Skin of body (tissue), 3 donors: ENCODE measurements at places on chromosomes 2 and 18. TPM values are rescaled to one million over a fixed set of nuclear protein-coding genes. Genes with fewer than 3 reads are reported as not detected.
A peak's percentile ranks its signal among the peaks of the same experiment; 100 is the strongest.

- no peak for DNase-seq
Observed at GRCh38 chr2:7634409-7634808, 717.2 kb downstream of the RNF144A start.

- DNase-seq, result no peak
Observed at GRCh38 chr2:44168681-44169154, at the start of gene PPM1B. Gene PPM1B (plus strand): TSS chr2:44168875. CDS start chr2:44201200, 32,325 bp downstream.

DNA sequence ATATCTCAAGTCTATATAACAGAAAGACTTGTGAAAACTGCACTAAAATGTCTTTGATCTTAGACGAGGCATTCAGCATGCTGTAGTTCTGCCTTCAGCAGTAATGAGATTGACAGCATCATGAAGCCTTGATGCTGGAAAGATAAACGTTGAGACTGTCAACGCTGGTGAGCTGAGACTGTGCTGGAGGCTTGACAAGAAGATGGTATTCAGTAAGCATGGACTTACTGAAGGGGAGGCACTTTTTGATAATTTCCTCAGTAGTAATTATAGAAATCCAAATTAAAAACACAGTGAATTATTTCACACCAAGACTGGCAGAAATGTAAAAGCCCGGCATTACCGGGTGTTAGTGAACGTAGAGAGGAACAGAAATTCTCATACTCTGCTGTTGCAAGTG is 162.2 kb downstream of the CCBE1 start:
- DNase-seq, result no peak

DNA sequence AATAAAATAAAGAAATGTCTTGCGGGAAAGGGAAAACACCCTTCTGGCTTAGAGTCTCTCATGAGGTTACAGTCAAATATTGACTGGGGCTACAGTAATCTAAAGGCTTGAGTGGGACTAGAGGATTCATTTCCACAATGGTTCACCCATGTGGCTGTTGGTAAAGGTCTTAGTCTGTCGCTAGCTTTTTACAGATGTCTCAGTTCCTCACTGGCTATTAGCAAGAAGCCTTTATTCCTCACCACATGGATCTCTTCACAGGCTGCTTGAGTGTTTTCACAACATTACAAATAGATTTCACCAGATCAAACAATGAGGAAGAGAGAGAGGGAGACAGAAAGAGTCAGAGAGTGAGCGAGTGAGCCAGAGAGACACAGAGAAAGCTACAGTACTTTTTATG is 8.3 kb upstream of the ZC3H15 start:
- DNase-seq, result no peak

- DNase-seq, result no peak
Observed at GRCh38 chr2:172922306-172922705, 153.3 kb upstream of the MAP3K20 start.

- DNase-seq, result no peak
Observed at GRCh38 chr2:192087398-192087958, 107.3 kb downstream of the TMEFF2 start.

GRCh38 chr18:25097057-25097456 is 254.9 kb downstream of the ZNF521 start:
- no peak for DNase-seq

GRCh38 chr18:9321736-9322135 is 12.8 kb upstream of the TWSG1 start:
- DNase-seq, result no peak

- no peak for DNase-seq
Observed at GRCh38 chr18:50072146-50072545, 122.8 kb downstream of the MYO5B start.

GRCh38 chr18:73707035-73707434 is 440.6 kb downstream of the FBXO15 start:
- DNase-seq, result no peak

GRCh38 chr18:32200766-32201165 is 10.9 kb downstream of the MEP1B start:
- DNase-seq, result no peak

GRCh38 chr2:106127282-106127771 is 66.8 kb downstream of the UXS1 start:
- DNase-seq, result no peak

DNA sequence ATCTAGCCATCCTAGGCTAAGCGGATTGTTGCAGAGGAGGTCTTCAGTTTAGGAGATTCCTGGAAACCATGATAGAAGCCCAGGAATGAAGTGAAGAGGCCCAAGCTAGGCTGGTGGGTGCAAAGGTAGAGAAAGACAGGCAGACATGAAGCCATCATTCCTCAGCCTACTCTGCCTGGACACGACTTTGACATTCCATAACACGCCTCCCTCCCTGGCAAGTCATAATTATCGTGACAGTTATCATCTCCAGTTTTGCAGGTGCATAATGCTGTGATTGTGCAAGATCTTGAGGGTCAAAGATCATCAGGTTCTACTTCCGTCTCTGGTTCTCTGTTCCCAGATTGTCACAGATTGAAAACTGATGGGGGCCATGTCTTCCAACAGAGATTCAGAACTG is 15.2 kb upstream of the FZD5 start:
- DNase-seq, result no peak

- DNase-seq, result no peak
Observed at GRCh38 chr2:161722547-161723503, 98.6 kb downstream of the SLC4A10 start.

GRCh38 chr18:8501044-8501443 is 108.2 kb upstream of the RAB12 start:
- DNase-seq, result peak; percentile 10

DNA sequence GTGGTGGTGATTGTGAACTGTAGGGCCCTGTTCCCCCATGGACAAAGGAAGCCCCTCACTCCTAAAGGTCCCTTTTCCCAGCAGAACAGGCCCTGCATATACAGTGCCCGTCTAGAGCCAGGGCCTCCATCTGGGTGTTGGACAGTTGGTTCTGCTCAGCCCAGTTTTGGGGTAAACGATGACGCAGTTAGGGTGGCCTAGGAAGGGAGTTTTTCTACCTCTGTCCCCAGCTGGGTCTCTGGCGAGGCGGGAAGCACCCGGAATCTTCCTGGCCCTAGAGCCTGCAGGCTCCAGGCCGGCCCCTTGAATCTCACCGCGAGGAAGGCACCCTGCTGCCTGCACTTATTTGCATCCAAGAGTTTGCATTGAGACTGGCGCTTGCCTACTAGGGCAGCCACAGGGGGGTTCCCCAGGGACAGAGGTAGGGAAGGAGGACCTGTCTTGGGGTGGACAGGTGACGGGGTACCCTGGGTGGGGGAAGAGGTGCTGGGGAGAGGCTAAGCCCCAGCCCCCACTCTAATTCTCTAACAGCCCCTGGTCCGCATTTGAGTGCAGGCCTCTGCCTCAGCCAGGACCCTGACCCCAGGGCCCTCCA is 529 bp upstream of the MTA3 start:
- DNase-seq, result no peak

GRCh38 chr2:121576263-121576662 is 45.6 kb downstream of the RNU4ATAC start:
- DNase-seq, result no peak

- DNase-seq, result no peak
Observed at GRCh38 chr2:158699323-158699722, 95.8 kb upstream of the DAPL1 start.

GRCh38 chr2:201007584-201007998 is 44.1 kb upstream of the ORC2 start:
- no peak for DNase-seq

- no peak for DNase-seq
Observed at GRCh38 chr2:69985216-69985615, 23.8 kb upstream of the ASPRV1 start.

DNA sequence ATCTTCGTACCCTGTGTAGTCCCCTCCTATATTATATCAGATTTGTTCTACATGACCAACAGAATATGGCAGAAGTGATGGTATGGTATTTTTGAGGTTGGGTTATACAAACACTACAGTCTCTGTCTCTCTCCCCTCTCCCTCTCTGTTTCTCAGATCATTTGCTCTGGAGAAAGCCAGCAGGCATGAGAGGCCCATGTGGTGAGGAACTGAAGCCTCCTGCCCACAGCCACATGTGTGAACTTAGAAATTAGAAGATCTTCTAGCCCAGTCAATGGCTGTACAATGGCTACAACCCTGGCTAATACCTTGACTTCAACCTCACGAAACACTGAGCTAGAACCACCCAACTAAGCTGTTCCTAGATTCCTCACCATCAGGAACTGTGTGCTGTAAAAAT is 250.6 kb downstream of the SMAD2 start:
- DNase-seq, result no peak

DNA sequence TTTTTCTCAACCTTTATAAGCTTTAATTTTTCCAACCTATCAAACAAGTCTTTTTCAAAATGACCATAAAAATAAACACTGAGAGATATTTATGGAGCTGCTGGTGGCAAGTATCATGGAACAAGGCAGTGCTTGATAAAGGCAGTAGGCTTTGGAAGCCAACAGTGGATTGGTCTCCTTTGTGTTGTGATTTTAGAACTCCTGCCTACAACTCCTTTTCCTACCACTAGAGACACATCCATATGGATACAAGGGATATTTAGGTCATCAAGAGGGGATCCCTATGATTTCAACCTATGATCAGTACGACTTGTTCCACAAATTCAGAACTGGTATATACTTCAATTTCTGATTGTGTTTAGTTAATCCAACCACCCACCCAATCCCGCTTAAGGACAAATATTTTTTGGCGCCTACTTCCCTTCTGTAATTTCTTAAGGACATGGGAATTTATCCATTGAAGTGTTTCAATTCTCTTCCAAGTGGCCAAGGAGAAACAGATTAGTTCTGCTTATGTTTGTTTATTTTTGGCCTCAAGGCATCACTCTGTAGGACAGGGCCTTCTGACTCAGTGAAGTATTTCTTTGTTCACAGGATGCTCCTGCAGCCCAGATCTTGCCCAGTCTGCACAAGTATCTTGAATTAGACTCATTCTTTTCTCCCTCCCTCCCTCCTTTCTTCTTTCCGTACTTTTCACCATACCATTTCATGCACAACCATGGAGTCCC is 2119.6 kb upstream of the PIK3C3 start:
- no peak for DNase-seq

The CRYGC gene
- total RNA-seq, result not detected

The ATOH8 gene
- 5.2 TPM for total RNA-seq

The TMEM169 gene
- 0.69 TPM for total RNA-seq

The ZNF532 gene
- 82.8 TPM for total RNA-seq

The FN1 gene
- 394 TPM for total RNA-seq

The PIGN gene
- total RNA-seq, result 50.1 TPM

The CD8B2 gene
- 0.10 TPM for total RNA-seq

The PDE1A gene
- 2.6 TPM for total RNA-seq

The MYOM1 gene
- total RNA-seq, result 70.2 TPM

The SULT1C4 gene
- 14.7 TPM for total RNA-seq

The ACOXL gene
- total RNA-seq, result 0.30 TPM

The TSPYL6 gene
- not detected for total RNA-seq

The KCNK3 gene
- 0.49 TPM for total RNA-seq

The AKAIN1 gene
- not detected for total RNA-seq

The IL36A gene
- not detected for total RNA-seq

The DPP10 gene
- total RNA-seq, result 1.1 TPM

The PSTPIP2 gene
- 7.9 TPM for total RNA-seq
